ENCODE measurements at places on chromosomes 7 and 10.

- DNase-seq = no peak
These were observed 157.4 kb downstream of the ST7 start for GRCh38 chr7:117110480-117111315.

DNA sequence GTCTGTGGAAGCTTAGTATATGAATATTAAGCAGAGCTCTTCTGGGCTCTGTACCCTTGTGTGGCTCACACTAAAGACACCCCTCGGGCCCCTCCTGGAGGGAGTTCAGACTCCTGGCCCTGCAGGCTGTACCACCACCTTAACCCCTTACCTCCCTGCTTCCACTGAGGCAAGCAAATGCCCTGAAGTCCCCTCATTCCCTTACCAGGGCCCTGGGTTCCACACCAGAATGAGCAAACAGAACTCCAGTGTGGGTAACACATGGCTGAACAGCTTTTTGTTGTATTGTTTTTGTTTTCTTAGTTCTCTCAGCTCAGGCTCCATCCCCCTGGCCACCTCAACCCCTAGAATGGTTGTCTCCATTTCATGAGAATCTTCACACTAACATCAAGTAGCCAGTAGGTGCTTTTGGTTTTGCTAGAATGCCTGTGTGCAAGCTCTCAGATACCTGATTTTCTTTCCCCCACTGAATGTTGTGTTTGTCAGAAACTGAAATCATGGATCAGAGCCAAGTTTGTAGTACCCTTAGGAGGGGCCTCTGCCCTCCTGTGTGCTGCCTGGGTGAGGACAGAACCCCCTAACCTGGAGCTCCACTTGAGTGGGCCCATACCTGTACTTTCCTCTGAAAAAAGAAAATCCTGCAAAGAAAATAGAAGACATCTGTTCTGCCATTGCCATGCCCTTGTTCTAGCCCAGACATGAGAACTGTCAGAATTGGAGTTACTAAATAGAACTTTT lies 2.8 kb upstream of the WAPL start:
- DNase-seq = no peak

- DNase-seq = no peak
These were observed 664 bp downstream of the FMC1 start for GRCh38 chr7:139341776-139342226.

DNA sequence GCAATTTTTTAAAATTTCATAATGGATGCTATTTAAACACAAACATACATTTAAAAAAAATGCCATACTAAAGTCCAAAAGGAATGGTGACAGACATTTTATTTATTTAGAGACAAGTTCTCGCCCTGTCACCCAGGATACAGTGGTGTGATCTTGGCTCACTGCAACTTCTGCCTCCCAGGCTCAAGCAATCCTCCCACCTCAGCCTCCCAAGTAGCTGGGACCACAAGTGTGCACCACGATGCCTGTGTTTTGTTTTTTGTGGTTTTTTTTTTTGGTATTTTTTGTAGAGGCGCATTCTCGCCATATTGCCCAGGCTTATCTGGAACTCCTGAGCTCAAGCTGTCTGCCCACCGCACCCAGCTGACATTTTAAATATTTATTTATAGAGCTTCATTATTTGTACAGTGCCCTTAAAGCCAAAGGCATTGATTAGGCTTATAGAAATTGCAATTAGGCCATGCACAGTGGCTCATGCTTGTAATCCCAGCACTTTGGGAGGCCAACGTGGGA lies 703.5 kb downstream of the AUTS2 start:
- no peak for DNase-seq

DNA sequence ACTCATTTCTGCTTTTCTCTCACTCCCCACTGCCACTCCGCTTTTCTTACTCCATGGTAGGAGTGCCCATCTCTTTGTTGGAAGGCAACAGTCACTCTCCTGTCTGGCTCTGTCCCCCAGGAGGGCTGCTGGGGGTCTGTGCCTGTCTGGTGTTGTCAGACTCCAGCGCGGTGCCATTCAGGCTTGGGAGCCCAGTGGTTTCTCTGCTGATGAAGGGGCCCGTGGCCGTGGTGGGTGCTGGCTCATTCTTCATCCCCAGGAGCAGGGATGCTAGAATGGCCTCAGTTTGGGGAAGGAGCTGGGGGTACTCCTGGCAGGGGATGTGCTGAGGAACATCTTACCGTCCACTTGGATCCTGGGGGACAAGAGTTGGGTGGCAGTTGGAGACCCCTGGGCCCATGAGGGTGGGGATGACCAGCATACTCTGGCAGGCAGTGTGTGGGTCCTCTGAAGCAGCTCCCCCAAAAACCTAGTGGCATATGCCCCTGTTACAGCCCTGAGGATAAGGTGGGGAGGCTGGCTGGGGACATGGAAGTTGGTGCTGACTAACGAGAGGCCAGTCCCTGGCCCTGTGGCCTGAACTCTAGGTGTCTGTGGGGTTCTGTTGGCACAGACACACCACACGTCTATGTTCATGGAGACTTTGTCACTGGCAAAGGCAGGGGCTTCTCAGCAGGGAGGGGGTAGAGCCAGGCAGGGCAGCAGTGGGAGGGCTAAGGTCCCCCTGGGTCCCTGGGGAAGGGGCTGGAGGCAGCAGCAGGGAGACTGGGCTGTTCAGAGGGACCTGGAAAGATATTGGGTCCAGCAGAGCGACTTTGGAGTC lies 102.8 kb upstream of the RET start:
- no peak for DNase-seq

- no peak for DNase-seq
These were observed 1.6 kb upstream of the PIK3CG start for GRCh38 chr7:106863274-106863997.

DNA sequence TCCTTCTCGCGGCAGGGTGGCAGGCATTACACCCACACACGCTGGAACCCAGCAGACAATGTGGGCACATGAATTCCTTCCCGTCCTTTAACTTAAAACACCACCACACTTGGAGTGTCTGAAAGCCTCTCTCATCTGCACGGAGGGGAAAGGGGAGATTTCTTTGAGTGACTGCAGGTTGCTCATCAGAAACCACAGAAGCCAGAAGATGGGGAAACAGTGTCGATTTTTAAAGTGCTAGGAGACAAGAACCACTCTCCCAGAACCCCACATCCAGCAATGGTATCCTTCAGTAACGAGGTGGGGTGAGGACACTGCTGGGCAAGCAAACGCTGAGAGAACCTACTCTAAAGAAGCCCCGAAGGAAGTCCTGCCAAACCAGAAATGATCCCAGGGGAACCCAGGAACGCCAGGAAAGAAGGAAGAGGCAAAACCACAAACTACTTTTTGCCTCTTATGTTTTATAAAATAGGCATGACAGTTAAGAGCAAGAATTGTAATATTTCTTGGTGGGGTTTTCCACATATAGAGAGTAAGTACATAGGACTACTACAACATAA lies 254.3 kb downstream of the ELFN1 start:
- DNase-seq = peak; percentile 93

DNA sequence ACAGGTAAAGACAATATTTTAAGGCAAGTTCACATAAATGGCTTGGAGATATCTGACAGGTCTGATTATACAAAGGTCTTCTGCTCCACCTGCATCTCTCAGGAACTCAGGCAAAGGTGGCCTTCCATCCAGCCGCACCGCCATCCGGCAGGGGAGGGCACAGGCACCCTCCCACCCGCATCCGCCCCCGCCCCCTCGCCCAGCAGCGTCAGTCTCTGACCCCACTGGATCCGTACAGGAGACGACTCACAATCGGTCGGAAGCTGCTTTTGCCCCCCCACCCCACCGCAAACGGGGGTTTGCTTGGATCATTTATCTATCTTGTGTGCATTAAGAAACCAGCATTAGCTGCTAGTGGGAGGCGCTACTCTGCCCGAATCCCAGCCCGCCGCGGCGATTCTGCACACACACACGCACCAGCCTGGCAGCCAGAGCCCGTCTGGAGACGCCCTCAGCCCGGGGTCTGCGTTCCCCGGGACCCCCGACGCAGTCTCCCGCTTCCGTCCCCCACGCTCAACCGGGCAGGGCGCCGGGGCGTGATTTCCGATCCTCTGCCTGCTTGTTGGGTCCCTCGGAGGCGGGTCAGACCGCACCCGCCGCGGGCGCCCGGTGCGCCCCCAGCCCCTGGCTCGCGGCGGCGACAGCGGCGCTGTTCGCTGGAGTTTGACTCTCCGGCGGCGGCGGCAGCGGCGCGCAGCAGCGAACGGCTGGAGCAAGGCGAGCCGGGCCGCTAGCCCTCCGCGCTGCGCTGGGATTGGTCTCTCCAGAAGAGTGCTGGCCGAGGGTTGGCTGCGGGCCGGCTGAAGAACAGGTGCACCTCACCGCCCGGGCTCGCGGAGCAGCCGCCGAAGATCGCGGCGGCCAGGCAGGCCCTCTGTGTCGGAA lies 820 bp upstream of the NRG3 start:
- peak; percentile 64 for DNase-seq

GRCh38 chr10:34576797-34577196 lies 238.3 kb downstream of the PARD3 start:
- DNase-seq = peak; percentile 8

Measured in fibroblast of skin of back (primary cell).